ENCODE measurements at places on chromosomes 13 and 19.

GRCh38 chr19:12374026-12374425, 8.5 kb upstream of the ZNF442 start:
- no peak for DNase-seq

DNA sequence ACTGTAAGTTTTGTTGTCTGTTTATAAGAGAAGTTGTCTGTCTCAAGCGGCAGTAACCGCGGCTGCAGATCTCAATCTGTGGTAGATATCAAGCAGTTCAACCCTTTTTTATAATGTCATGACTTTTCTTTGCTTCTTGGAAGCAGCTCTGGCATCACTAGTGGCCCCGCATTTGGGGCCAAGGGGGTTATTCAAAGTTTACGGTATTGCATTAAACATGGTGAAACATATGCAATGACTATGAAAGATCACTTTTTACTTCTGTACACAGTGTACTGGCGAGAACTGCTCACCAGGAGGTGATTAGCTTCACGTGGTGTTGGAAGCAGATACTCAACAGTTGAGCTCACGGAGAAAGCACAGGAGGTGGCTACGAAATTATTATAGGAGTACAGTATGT, 4.6 kb upstream of the FFAR3 start:
- no peak for DNase-seq

- DNase-seq = no peak
Observed at GRCh38 chr13:52348071-52348470, 57.9 kb downstream of the THSD1 start.

GRCh38 chr19:1560286-1560882, 7.7 kb downstream of the MEX3D start:
- DNase-seq = no peak

- no peak for DNase-seq
Observed at GRCh38 chr13:99601535-99601934, 100.3 kb downstream of the TM9SF2 start.

DNA sequence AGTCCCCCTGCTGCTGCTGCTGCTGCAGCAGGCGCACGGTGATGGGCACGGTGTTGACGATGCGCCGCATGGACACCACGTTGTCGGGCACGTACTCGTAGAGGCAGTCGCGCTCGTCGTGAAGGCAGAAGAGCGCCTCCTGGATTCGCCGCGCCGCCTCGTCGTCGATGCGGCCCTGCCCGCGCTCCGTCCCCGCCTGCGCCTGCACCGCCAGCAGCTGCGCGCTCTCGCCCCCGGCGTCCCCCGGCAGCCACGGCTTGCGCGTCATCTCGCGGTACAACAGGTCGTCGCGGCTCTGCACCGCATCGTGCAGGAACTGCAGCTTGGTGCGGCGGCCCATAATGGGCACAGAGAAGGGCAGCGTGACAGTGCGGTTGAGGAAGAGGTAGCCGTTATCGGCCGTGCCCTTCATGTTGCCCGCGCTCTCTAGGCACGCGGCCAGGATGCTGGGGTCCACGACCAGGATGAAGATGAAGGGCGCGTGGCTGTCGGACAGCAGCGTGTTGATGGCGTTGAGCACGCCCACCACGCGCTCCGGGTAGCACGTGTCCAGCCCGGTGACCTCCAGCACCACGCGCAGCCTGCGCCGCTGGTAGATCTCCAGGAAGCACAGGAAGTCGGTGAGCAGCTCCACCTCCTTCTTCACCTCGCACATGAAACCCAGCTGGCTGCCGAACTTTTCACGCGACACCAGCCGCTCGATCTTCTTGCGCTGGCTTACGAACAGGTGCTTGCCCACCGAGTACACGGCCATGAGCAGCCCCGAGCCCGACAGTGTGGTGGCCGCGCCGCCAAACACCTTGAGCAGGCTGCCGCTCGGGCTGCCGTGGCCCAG, 8.1 kb downstream of the NKPD1 start:
- DNase-seq = peak; percentile 64

- DNase-seq = no peak
Observed at GRCh38 chr19:39997638-39998216, 867 bp downstream of the ZNF546 start.

DNA sequence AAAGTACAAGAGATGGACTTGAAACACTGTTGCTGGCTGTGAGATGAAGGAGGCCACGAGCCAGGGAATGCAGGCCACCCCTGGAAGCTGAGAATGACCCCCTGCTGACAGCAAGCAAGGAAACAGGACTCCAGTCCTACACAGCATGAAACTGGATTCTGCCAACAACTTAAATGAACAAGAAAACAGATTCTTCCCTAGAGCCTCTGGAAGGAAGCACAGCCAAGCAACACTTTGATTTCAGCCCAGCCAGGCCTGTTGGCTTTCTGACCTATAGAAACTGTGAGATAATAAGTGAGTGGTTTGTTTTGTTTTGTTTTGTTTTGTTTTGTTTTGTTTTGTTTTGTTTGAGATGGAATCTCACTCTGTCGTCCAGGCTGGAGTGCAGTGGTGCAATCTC, 105.3 kb upstream of the CACNA1A start:
- DNase-seq = no peak

DNA sequence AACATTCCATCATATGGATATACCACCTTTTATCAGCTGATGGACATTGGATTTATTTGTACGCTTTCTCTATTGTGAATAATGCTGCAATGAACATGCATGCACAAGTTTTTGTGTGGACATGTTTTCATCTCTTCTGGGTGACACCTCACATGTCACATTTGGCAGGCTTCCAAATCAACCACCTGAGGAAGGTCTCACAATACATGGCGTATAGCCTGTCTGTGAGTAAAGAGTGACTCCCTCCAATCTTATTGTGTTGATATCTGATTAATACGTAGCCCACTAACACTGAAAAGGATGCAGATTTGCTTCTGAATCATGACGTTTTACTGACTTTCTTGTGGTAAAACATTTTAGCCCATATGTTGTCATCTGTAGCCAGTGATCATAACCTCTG, 61.1 kb downstream of the SLC15A1 start:
- no peak for DNase-seq

DNA sequence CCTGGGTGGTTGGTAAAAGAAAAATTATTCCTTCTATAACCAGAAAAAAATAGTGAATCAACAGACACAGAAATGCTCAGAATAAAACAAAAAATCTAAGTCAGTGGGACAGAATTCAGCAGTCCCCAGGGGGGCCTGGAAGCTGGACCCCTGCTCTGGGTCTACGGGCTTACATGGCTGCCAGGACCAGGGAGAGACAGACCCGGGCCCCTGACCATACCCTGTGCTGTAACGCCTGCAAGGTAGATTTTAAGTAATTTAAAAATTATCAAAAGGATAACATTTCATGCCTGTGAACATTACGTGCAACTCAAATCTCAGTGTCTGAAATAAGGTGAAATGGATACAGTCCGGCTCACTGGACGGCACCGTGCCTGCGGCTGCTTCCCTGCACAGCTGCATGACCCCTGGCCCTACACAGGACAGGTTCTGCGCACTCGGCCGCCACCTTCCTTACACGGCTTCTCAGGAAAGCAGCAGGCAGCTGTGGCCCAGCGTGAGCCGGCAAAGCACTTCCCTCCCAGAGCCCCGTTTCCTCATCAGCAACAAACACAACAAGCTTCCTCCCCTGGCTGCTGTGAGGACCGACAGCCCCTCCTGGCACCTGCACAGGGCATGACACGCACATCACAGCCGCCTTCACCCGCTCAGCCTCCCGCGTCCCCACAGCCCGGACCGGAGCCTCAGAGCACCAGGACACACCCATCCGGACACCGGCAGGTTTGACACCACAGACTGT, 22.2 kb downstream of the RASA3 start:
- peak; percentile 71 for DNase-seq

GRCh38 chr13:113159701-113160100, 1.3 kb downstream of the PROZ start:
- DNase-seq = no peak

DNA sequence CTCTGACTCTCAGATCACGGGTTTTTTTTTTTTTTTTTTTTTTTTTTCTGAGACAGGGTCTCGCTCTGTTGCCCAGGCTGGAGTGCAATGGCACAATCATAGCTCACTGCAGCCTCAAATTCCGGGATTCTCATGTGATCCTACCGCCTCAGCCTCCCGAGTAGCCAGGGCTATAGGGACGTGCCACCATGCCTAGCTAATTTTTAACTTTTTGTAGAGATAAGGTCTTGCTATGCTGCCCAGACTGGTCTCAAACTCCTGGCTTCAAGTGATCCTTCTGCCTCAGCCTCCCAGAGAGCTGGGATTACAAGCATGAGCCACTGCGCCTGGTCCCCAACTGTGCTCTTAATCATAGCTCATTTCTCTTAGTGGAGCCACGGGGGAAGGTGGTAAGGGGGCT, 4.6 kb upstream of the GRAMD1A start:
- no peak for DNase-seq

GRCh38 chr13:52450793-52451116, 321 bp upstream of the VPS36 start:
- no peak for DNase-seq

DNA sequence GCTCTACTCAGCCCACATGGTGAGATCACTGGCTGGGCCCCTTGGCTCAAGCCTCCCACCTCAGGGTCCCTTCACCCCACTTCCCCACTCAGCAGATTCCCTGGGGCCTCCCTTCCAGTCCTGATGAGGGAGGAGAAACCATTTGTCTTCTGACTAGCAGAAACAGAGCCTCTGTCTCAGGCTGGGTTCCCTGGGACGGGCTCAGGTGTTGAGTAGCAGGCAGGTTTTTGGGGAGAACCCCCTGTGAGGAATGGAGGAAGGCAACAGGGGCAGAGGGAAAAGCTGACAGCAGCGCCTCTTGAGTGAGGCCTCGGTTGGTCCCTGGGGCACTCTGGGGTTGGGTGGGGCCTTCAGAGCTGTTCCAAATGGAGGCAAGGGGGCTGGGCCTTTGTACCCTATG, 452.2 kb downstream of the TSHZ3 start:
- no peak for DNase-seq

- DNase-seq = no peak
Observed at GRCh38 chr19:5644037-5644436, 21.2 kb downstream of the SAFB start.

- no peak for DNase-seq
Observed at GRCh38 chr19:31329819-31330218, 19.4 kb downstream of the TSHZ3 start.

DNA sequence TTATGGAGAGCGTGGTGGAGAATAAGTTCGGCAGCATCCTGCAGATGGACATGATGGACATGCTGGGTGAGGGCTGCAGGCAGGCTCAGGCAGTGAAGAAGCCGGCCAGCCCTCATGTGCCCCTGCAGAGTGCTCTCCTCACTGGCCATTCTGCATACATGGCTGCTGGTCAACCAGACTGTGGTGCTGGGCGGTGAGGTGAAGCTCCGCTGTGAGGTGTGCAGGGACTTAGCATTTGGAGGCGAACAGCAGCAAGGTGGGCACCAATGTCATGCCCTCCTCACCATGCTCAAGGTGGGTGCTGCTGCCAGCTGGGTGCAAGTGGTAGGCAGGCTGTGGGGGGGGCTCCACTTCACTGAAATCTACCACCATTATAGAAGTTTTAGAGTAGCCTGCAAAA, 5.7 kb upstream of the ZNF492 start:
- DNase-seq = no peak

DNA sequence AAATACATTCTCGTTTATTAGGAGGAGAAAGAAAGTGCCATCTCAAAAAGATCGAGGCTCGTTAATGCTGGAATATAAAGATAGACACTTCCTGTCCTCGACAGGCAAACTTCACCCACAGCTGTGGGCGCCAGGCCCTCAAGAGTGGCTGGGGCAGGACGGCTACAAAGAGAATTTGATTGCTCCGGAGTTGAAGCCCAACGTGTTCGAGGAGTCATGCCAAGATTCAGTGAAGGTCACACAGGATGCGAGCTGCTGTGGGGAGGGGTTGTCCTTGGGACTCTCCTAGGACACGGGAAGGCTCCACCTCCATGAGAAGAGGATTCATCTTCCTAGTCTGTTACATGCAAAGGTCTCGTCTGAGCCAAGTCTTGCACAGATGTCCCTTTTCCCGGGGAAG, 16.3 kb upstream of the PTPRS start:
- no peak for DNase-seq

DNA sequence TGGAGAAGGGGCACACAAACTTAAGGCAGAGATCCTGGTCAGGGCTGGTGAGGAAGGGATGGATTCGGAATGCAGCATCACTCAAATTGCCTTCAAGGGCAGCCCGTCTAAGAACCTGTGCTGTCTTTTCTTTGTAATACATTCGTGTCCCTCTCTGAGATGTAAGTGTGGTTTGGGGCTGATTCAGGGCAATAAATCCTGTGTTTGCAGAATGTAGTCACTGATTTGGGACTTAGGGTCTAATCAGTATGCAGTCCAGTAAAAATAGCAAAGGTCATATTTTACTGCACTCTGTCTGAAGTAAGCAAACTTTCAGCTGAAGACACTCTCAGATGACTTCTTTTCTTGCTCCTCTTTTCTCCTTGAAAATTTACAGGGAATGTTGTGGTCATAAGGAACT, 93.8 kb upstream of the C1QTNF9B start:
- no peak for DNase-seq

DNA sequence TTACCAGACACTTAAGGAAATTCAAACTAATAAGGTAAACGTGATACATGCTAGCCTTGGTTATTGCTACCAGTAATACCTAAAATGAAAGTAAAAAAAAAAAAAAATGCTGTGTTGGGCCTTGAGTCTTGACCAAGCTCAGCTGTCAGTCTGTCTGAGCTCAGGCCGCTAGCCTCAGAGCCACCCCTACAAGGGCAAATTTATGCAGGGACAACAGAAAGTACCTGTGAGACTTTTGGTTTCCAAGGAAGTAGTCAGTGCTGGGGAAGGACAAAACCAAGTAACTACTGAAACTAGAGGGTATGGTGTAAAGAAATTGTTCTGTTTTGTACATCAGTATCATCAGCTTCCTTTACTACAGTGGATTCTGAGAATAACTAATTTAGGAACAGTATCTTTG, 134.3 kb upstream of the SLITRK5 start:
- no peak for DNase-seq

DNA sequence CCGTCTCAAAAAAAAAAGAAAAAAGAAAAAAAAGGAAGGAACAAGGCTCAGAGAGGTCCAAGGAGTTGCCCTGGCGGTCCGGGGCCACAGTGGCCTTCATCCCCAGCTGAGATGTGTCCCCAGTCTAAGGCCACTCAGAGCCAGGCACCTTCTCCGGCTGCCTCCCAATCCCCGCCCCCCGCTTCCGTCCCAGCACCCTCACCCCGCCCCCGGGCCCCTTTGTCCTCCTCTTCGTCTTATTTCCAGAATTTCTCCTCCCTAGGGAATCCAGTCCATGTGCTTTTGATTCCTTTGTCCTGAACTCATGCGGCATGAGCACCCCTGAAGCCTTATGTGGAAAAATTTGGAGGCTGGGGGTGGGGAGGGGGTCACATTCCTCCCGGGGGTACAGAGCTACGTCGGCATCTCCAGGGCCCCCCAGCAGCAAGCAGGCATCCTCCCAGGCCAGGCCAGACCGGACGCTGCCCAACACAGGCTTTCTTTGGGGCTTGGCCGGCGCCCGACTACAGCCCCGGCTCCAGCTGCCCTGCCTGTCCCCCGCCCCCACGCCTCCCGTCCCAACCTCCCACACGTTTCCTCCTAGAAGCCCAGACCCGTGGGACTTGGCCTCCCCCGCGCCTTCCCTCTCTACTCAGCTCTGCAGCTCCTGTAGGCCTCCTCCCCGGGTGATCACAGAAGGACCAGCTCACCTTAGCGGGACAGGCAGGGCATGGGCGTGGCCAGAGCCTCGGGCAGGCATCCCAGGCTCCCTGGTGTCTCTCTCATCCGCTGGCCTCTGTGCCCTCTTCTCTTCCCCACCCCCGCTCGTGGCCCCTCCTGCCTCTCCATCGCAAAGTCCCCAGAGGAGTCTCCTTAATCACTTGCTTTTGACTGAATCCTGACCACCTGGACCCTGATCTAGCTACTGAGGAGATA, 17.8 kb upstream of the ADGRE5 start:
- peak; percentile 66 for DNase-seq

Measured in GM06990 (cell line).